Epithelial cell of esophagus (primary cell): ENCODE measurements at places on chromosomes 3 and 15.

DNA sequence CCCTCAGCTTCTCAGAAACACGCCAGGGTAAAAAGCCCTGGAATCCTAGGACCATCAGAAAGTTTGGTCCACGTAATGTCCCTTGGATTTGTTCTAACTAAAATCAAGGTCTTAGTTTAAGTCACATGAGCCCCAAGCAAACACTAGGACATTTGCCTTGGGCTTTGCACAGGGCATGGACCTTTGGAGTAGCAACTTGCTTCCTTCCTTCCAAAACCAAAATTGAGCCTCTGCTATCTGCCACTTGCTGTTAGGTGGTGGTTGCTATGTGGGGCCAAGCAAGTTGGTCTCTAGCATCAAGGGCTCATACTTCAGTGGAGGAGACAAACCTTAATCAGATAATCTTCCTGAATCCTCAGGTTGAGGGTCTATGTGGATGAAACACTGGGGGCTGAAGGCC lies 4.0 kb upstream of the DAG1 start:
- no peak for DNase-seq

DNA sequence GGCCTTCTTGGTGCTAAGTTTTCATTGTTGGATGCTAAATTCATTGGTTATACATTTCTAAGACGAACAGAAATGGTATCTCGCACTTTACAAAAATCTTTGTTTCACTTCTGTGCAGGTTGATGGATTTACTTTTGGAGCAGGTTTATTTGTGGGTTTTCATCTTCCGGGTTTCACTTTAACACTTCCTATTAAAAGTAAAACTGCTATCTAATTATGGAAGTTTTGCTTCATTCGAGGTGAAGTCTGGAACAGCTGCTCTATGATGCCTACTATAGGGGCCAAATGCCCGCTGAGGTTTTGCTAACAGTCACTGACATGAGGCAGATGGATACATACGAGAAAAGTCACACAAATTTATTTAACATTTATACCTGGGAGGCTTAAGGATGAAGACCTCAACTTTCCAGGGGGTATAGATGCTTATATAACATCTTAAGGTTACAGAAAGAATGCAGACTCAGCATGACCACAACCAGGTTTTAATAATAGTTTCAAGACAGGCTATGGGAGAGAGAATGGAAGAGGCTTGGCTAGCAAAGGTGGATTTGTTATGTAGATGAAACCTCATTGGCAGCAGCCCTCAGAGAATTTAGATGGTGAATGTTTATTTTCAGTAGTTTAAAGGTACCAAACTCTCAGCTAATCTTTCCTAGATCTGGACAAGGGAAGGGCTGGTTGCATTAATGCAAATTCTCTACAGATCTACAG lies 54.2 kb downstream of the OSTN start:
- DNase-seq = no peak

- DNase-seq = peak; percentile 58
These were observed at the start of gene TMEM62 for GRCh38 chr15:43133430-43134156. Gene TMEM62 (plus strand): TSS chr15:43133586. CDS start chr15:43133803, 217 bp downstream.

DNA sequence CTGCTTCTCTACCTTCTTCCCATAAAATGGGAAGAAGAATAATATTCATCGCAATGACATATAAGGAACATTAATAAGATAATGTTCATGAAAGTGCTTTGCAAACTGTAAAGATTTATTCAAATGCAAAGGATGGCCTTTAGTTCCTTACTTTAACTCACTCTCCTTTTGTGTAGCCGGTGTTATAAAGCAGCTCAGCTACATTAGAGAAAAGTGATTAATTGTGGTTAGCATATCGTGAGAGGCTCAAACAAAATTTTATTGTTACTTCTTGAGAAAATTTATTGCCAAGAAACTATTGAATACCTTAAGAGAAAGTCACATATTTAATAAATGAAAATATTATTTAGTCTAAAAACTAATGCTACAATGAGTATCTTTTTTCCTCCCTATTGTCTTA lies 250.7 kb upstream of the NR2E3 start:
- DNase-seq = no peak

- no peak for DNase-seq
These were observed 132.7 kb upstream of the GMNC start for GRCh38 chr3:190995156-190995555.

GRCh38 chr15:27532358-27532757 lies 561.4 kb downstream of the GABRG3 start:
- DNase-seq = no peak

DNA sequence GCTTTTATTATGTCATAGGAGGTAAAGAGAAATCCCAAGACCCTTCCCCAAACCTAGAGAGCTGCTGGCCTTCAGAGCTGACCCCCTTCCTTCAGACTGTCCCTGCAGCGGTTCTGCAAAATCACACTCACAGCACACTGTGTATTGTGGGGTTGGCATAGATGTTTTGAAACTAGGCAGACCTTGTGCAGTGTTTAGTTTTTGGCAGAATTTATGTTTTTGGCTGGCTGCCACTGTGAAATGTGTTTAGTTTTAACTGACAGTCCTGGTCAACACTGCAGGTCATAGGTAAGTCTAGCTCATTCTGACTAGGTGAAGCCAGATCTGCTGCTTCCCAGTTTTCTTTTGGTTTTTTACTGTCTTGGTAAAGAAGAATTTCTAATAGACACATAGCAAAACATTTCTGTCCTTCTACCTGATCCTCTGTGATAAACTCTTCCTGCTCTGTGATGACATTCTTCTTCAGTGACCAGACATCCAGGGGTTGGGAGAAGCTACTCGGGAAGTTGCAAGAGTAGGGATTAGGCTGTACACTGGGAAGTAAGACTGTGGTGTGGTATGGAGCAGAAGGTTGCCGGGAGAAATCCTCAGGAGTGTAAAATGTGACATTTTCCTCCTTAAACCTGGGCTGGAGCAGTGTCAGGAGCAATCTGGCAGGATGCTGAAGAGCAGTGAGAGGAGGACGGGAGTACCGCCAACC lies 209.6 kb upstream of the MCTP2 start:
- DNase-seq = no peak

- DNase-seq = no peak
These were observed 34.9 kb upstream of the NRROS start for GRCh38 chr3:196604548-196604947.

- no peak for DNase-seq
These were observed 124.3 kb downstream of the TIGIT start for GRCh38 chr3:114418107-114418506.

DNA sequence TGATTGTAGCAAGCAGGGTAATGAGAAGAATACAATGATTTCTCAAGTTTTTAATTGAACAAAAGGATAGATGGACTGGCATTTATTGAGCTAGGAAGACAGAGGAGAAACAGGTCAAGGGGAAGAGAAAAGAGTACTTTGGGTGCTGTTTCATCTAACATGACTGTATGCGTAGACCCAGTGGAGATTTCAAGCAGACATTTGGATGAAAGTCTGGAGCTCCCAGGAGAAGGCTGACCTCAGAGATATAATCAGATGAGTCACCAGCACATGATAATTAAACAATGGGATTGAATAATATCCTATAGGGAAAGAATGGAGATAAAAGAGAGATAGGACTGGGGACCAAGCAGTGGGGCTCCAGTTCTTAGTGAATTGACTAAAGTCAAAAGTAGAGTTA lies 194.9 kb downstream of the ARRDC4 start:
- peak; percentile 50 for DNase-seq

GRCh38 chr3:179186426-179186825 lies 38.3 kb downstream of the PIK3CA start:
- no peak for DNase-seq

DNA sequence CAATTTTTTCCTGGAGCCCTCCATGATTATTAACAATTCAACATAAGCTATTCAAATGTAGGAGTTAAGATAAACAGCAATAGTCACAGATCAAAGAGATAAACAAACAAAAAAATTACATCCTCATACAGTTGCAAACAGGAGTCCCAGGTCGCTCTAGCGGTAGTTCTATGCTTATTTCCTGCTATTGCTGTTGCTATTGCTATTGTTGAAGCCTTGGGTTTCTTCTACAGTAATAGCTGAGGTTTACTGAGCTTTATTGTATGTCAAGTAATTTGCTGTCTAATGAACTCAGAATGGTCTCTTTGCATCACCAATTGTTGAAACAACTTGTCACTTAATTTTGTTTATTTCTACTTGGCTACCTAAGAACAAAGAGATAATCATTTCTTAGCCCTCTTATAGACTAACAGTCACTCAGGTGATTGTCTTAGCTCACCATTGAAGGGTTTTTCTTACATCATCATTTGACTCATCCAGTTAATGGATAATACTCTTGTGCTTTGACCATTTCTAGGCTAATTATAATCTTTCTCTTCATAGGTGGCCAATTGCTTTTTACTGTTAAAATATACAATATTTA lies 654.6 kb downstream of the MECOM start:
- DNase-seq = peak; percentile 36

DNA sequence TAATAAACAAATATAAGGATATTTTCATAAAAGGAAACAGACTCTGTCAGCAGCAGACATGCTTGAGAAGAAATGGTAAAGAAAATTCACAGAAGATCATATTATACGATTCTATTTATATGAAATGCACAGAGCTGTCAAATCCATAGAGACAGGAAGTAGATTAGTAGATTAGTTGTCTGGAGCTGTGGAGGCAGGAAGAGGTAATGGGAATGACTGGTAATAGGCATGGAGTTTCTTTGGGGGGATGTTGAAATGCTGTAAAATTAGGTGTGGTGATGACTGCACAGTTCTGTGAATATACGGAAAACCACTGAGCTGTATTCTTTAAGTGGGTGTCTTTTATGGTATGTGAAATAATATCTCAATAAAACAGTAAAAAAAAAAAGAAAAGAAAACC lies 35.3 kb downstream of the CEP152 start:
- peak; percentile 4 for DNase-seq

GRCh38 chr3:58210761-58211460 lies at the start of gene DNASE1L3:
Gene DNASE1L3 (minus strand): TSS chr3:58210972. CDS start chr3:58210906, 66 bp downstream.
- DNase-seq = no peak

GRCh38 chr3:159637883-159638542 lies 350.6 kb upstream of the IL12A start:
- DNase-seq = peak; percentile 60

DNA sequence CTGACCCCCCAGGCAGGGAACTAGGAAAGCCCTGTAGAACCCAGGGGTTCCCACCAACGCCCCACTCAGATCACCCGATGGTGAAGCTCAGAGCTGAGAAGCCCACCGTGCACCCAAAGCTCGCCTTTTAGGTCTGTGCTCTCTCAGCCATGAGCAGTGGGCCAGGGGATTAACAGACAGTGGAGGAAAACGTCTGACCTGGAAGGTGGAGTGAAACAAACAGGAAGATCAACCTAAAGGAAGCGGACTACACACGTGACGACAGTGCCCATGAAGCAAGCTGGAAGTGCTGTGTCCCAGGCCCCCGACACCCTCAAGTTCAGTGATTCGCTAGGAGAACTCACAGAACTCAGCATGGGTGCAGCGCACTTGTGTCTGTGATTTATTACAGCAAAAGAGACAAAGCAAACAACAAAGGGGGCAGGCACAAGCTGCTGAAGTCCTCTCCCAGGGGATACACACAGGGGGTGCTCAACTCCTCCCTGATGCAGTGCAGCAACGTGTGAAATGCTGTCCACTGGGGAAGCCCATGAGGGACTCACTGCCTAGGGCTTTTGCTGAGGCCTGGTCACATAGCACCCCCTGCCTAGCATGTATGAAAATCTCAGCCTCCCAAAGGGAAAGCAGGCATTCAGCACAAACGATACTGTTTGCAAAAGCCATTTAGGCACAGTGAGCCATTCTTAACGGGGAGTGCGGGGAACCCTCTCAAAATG lies 43.5 kb downstream of the CFAP92 start:
- DNase-seq = peak; percentile 37

GRCh38 chr3:55544219-55544618 lies 57.1 kb upstream of the WNT5A start:
- DNase-seq = no peak

DNA sequence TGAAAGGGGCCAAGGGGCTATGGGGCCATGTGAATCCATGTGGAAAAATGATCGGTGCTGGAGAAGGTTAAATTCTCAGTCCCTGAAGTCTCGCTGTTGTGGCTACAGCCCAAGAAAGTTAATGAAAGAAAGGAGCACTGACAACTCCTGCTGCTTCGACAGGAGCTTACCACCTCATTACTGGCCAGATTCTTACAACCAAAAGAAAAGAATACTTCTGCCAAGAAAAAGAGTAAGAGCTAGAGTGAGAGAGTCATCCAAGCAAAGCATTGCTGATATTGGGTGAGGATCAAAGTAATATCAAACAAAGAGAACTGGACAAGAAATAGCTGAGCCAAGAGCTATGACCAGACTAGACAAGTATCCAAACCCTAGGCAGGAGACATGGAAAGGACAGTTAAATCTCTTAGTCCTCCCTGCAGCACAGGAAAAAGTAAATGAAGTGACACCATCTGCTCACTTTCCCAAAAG lies 348.4 kb upstream of the PLSCR5 start:
- no peak for DNase-seq

GRCh38 chr3:46684891-46685290 lies 8.6 kb downstream of the ALS2CL start:
- DNase-seq = no peak

DNA sequence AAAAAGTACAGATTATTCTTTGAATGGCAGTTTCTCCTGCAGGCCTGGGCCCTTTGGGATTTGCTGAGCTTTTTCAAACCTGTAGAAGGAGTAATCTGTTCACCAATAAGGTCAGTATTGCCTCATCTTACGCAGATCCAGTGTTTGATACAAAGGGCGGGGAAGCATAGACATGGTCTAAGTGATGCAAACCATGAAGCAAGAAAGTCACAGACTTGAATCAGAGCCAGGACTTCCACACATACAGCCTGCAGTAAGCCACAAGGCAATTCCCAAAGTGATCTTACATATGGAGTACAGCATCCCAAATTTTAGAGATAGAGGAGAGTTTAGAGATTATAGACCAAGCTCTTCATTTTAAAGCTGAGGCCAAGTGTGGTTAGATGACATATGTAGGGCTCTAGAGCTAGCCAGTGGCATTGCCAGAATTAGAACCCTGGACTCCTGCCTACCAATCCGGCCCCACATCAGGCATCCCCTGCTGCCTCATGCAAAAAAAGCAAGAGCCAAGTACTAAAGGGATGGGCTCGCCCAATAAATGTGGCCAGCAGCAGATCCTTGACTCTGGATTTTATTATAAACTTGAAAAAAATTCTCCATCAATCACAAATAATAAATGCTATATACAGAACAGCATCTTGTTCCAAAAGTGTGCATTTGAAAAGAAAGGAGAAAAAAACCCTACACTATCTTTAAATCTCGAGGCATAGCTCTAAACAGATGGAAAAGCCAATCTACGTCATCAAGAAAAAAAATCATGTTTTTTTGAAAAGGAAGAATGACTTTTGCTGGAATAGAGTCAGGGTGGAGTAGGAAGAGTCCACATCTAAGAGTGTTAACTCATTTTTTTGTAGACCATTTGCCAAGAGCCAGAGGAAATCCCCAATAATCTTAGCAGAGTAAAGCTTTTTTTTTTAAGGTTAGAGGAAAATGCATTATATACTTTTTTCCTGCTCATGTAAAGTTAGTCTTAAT lies 24.0 kb downstream of the ABI3BP start:
- peak; percentile 41 for DNase-seq

GRCh38 chr3:138494607-138494929 lies 60.2 kb downstream of the ESYT3 start:
- no peak for DNase-seq

DNA sequence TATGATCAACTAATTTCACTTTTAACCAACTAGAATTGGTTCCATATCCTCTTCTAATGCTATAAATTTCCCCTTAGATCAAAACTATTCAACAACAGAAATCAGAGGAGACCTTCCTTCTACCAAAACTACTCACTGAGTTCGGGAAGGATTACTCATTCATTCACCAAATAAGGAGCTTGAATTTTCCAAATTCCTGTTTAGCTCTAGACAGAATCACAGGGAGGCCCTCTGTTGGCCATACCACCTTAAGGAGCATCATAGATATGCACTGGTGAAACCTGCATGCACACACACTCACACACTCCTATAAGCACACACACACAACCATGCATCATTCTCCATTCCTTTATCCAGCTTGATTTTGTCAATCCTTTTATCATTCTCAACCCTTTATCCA lies 49.0 kb downstream of the SUCLG2 start:
- DNase-seq = peak; percentile 62
